ENCODE measurements at places on chromosomes 12 and 14. TPM values are rescaled to one million over a fixed set of nuclear protein-coding genes. Genes with fewer than 3 reads are reported as not detected.

DNA sequence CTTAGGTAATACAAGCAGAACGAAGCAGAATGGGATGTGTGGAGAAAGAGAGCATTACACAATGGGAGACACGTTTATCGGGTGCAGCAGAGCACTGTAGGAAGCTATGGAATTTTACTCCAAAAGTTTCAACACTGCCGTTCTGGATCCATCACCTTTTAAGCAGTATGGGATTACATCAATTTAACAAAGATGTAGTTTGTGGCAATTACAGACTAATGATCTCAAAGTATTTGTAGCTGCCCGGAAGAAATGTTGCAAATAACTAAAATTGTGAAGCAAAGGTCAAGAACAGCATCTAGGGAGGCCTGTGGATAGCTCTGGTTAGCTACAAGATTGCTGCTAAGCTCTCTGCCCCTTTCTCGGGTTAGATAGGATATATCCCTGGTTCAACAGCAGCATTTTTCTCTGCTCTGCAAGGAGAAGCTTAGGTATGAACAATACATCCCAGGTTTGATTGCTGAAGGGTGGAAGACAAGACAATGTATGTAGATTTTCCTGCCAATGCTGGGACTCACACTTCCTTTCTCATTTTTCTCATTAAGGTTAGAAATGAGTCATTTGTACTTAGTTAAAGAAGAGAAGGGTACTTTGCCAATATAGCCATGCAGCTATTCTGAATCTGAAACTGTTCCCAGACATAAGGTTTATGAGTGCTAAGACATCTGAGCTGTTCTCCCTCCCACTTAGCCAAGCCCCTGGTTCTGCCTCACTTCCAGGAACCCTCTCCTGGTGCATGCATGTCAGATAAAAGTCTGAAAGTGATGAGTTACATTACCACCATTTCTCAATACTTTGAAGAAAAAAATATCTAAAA is 75.0 kb upstream of the HIF1A start:
- no peaks in the 10 kb centered on the region for H3K4me1 ChIP-seq
- DNase-seq, result no peak
- H3K27ac ChIP-seq, result no peak overlapping the region
- no peak overlapping the region for H3K4me3 ChIP-seq

DNA sequence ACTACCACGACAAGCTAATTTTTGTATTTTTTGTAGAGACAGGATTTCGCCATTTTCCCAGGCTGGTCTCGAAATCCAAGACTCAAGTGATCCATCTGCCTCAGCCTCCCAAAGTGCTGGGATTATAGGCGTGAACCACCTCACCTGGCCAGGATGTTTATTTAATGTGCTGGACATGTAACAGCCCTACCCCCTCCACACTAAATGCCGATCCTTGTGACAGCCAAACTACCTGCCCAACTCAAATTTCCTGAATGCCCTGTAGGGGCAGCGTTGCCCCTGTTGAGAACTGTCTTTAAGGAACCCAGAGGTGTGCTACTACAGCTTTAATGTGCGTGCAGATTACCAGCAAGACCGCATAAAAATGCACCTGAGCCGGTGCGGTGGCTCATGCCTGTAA is 48.1 kb downstream of the KCNK13 start:
- no peaks in the 10 kb centered on the region for H3K27me3 ChIP-seq
- no peaks in the 10 kb centered on the region for H3K36me3 ChIP-seq

- no peaks in the 10 kb centered on the region for H3K36me3 ChIP-seq
- DNase-seq, result no peak
- no peaks in the 10 kb centered on the region for H3K27me3 ChIP-seq
- H3K4me3 ChIP-seq, result no peak overlapping the region
- no peaks in the 10 kb centered on the region for H3K4me1 ChIP-seq
Measured at GRCh38 chr12:24697769-24698168, 251.1 kb downstream of the BCAT1 start.

DNA sequence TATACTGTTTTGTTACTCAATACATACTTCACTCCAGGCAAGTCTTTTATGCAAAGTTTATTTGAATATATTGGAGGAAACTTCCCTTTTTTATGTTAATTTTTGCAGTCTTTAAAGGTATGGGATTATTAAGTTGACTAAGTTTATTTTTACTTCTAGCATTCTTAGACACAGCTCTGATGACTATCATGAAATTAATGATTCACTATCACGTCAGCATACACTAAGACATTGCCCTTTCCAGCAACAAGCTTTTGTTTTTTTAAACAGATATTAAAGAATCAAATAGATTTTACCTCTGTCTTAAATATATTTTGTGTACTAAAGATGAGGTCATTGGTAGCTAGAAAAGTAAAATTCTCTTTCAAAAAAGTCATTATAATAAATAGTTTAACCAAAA is 52.1 kb downstream of the DERA start:
- H3K4me3 ChIP-seq, result no peak overlapping the region
- no peaks in the 10 kb centered on the region for H3K27me3 ChIP-seq
- DNase-seq, result no peak
- no peak overlapping the region for H3K27ac ChIP-seq
- H3K36me3 ChIP-seq, result peaks cover 25% of the 10 kb centered on the region

DNA sequence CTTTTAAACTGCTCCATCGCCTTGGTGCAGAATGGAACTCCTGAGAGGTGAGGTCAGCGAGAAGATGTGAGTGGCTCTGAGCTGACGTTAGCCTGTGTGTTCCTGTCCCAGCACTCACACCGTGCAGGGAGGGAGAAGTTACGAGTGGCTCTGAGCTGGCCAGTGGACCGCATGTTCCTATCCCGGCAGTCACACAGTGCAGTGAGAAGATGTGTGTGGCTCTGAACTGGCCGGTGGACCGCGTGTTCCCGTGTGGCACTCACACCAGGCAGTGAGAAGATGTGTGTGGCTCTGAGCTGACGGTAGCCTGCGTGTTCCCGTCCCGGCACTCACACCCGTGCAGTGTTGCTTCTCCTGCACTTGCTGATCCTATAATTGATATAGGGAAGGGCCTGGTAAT is 59.9 kb downstream of the VCPKMT start:
- H3K4me3 ChIP-seq, result no peak overlapping the region
- H3K4me1 ChIP-seq, result peaks cover 15% of the 10 kb centered on the region
- no peaks in the 10 kb centered on the region for H3K27me3 ChIP-seq
- H3K36me3 ChIP-seq, result no peaks in the 10 kb centered on the region

GRCh38 chr12:119456824-119457223 is 122.3 kb downstream of the CCDC60 start:
- H3K36me3 ChIP-seq, result no peaks in the 10 kb centered on the region
- no peak for DNase-seq
- no peaks in the 10 kb centered on the region for H3K27me3 ChIP-seq
- no peaks in the 10 kb centered on the region for H3K4me1 ChIP-seq
- no peak overlapping the region for H3K27ac ChIP-seq
- H3K4me3 ChIP-seq, result no peak overlapping the region

DNA sequence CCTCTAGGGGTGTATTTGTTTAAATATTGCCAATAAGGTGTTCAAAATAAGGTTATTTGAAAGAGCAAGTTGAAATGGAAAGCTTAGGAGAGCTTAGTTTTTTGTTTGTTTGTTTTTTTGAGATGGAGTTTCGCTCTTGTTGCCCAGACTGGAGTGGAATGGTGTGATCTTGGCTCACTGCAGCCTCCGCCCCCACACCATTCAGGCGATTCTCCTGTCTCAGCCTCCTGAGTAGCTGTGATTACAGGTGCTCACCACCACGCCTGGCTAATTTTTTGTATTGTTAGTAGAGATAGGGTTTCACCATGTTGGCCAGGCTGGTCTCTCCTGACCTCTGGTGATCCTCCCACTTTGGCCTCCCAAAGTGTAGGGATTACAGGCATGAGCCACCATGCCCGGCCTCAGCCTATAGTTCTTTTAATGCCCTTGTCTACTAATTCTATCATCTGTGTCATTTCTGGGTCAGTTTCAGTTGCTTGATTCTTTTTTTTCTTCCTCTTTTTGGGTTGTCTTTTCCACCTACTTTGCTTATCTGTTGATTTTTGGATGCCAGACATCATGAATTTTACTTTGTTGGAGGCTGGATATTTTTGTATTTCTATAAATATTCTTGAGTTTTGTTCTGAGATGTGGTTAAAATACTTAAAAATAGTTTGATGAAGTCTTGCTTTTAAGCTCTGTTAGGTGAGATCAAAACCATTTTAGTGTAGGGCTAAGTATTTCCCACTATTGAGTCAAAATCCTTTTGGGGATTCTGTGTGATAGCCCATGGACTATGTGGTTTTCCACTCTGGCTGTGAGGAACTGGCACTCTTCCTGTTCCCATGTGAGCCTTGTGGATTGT is 18.7 kb downstream of the RCOR1 start:
- no peak overlapping the region for H3K4me3 ChIP-seq
- no peak overlapping the region for H3K27ac ChIP-seq
- no peaks in the 10 kb centered on the region for H3K36me3 ChIP-seq
- H3K4me1 ChIP-seq, result no peaks in the 10 kb centered on the region

GRCh38 chr12:6198985-6199530 is 1.1 kb upstream of the CD9 start:
- H3K4me3 ChIP-seq, result no peak overlapping the region
- H3K27me3 ChIP-seq, result no peaks in the 10 kb centered on the region
- DNase-seq, result no peak
- H3K27ac ChIP-seq, result no peak overlapping the region
- no peaks in the 10 kb centered on the region for H3K36me3 ChIP-seq

GRCh38 chr14:93753647-93754046 is 34.6 kb downstream of the PRIMA1 start:
- H3K27me3 ChIP-seq, result no peaks in the 10 kb centered on the region
- no peak overlapping the region for H3K27ac ChIP-seq
- H3K4me3 ChIP-seq, result no peak overlapping the region
- no peaks in the 10 kb centered on the region for H3K4me1 ChIP-seq

DNA sequence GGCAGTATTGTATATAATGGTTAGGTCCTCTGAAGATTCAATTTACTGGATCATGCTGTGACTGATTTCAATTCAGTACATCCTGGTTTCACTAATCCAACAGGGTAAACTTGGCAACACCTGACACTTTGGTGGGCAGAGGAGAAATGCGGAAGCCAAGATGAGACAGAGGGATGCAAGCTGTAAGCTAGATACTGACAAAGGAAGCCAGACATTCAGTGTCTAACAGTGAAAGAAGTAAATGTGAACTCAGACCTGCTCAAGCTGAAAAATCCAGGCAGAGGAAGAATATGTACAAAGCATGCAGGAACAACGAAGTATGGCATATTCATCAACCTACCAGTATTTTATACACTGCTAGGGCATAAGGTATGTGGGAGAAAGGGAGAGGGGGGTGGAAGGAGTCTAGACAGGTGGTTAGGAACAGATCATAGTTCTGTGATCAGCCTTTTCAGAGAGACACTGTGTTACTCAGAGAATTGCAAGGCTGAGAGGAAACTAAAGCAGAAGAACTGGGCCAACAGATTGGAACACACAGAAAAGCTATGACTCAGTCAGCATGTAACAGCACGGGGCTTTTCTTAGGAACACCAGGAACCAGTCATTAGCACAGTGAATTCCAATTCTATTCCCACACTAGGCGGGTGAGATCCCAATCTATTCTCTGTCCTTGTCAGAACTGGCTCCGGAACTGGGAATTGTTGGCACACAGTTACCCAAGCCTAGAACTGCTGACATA is 40.3 kb downstream of the NELL2 start:
- H3K4me3 ChIP-seq, result no peak overlapping the region
- DNase-seq, result no peak
- no peaks in the 10 kb centered on the region for H3K4me1 ChIP-seq
- H3K36me3 ChIP-seq, result no peaks in the 10 kb centered on the region
- H3K27me3 ChIP-seq, result no peaks in the 10 kb centered on the region

DNA sequence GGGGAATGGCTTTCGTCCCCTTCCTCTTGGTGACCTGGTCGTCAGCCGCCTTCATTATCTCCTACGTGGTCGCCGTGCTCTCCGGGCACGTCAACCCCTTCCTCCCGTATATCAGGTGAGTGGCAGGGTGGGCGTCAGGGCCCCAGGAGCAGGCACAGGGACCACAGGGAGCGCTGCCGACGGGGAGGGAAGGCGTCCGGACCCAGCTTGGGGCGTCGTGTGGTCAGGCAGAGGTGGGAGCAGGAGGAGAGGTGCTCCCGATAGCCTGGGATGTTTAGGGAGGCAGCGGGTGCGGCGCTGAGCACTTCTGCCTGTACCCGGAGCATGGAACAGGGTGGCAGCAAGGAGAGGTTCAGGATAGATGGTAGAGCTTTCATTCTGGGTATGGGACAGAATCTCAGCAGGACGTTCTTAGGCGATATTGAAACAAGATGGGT is 444 bp downstream of the DRAM1 start:
- H3K36me3 ChIP-seq, result no peaks in the 10 kb centered on the region
- DNase-seq, result peak; percentile 57
- H3K27ac ChIP-seq, result peak overlapping the region; percentile 98
- H3K4me3 ChIP-seq, result peak overlapping the region; percentile 84
- H3K4me1 ChIP-seq, result no peaks in the 10 kb centered on the region

DNA sequence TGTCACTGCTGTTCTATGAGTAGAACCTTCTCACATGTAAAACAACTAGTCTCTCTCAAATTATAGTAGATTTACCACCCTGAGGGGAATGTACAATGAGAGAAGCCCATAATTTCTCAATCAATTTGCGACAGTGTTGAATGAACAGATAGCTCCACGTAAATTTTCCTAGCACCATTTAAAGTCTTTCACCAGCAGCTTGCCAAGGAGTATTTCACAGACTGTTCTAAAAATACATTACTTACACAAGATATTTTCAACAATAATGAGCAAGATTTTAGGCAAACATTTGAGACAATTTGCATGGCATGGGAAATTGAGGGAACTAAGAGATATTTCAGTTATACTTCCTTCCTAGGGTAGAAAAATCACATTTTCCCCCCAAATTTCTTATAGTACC is 151.6 kb downstream of the KICS2 start:
- no peaks in the 10 kb centered on the region for H3K4me1 ChIP-seq
- no peaks in the 10 kb centered on the region for H3K36me3 ChIP-seq
- DNase-seq, result no peak

GRCh38 chr12:6547987-6548386 is 7.9 kb downstream of the IFFO1 start:
- H3K36me3 ChIP-seq, result peaks cover 15% of the 10 kb centered on the region
- H3K4me3 ChIP-seq, result no peak overlapping the region
- no peaks in the 10 kb centered on the region for H3K4me1 ChIP-seq
- H3K27ac ChIP-seq, result no peak overlapping the region
- H3K27me3 ChIP-seq, result no peaks in the 10 kb centered on the region

DNA sequence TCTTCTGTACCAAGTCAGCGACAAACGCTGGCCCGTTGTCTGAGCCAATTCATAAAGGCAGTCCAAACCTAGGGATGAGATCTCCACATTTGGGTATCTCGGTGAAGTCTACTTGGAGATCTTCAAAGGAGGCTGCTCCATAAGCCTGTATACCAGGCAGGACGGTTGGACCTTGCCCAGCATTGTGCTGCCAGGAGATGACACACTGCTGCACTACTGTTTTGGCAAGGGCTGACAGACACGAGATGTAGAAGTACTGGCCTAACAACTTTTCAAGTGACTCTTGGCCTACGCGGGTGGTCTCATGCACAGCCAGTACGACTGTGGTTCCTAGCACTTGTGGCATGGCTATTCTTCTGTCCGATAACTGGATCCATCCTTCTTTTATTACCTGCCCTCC is 135.3 kb downstream of the SLC38A6 start:
- H3K4me3 ChIP-seq, result no peak overlapping the region
- DNase-seq, result no peak
- H3K4me1 ChIP-seq, result no peaks in the 10 kb centered on the region
- no peaks in the 10 kb centered on the region for H3K27me3 ChIP-seq
- H3K27ac ChIP-seq, result no peak overlapping the region

The TAS2R7 gene
- not detected for polyA plus RNA-seq

The EP400 gene
- polyA plus RNA-seq, result 4.7 TPM

The CLEC4A gene
- 0.98 TPM for polyA plus RNA-seq

The GPR65 gene
- polyA plus RNA-seq, result 1.0 TPM

The RNASE3 gene
- not detected for polyA plus RNA-seq

The SLC6A12 gene
- polyA plus RNA-seq, result 19.3 TPM

The RAPGEF3 gene
- polyA plus RNA-seq, result 1.3 TPM

The ZNF26 gene
- 1.7 TPM for polyA plus RNA-seq

The DAAM1 gene
- 9.5 TPM for polyA plus RNA-seq

The NPAS3 gene
- not detected for polyA plus RNA-seq

The FLVCR2 gene
- polyA plus RNA-seq, result 10.4 TPM

All from liver (tissue), 10 donors.